Right lobe of liver (tissue), 6 donors: ENCODE measurements at places on chromosomes 2 and 18. TPM values are rescaled to one million over a fixed set of nuclear protein-coding genes. Genes with fewer than 3 reads are reported as not detected.

The ATP8B1 gene
- 10.7 TPM for total RNA-seq

DNA sequence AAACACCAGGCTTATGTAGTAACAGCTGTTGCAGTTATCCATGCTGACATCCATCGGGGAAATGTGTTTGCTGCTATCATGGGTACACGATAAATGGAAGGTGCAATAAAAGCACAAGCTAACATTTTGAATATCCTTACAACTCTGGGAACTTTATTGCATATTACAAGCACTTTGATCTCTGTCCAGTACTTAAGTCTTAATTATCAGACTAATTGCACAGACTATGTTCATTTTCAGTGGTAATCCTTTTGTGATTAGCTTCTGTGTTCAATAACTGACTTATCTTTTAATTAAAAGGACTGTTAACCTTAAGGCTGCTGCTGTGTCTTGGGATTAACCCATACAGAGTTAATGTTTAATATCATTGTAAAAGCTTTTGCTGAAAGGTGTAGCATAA is 101.4 kb upstream of the ATP5MC3 start:
- no peak overlapping the region for H3K27ac ChIP-seq
- no peak for DNase-seq
- H3K27me3 ChIP-seq: no peaks in the 10 kb centered on the region
- H3K36me3 ChIP-seq: no peaks in the 10 kb centered on the region
- H3K4me3 ChIP-seq: no peak overlapping the region

DNA sequence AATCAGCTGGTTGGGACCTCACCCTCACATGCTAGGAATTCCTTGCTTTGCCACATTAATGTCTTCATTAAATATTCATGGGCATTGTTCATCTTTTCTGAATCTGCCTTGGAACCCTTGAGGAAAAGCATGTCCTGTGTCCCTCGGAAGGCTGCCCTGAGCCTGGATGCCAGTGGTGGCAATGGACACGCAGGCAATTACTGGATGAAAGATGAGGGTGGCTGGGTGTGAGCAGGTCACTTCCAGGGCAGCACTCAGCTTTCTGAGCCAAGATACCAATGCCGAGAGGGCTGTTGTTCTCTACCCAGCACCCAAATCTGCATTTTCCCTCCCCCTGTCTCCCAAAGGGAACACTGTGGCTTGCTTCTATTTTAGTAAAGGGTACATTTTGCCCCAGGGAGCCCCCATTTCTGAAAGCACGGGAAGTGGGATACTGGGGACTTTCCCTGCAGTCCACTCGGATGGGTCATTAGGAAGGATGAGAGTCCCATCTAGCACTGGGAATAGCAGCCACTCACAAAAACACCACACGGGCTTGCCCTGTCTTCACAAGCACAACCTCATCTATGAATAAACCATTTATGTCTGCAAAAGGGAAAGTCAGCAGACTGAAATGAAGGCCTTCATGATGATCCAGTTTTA is 234.8 kb downstream of the SOX11 start:
- H3K4me3 ChIP-seq: no peak overlapping the region
- no peaks in the 10 kb centered on the region for H3K36me3 ChIP-seq
- H3K4me1 ChIP-seq: no peaks in the 10 kb centered on the region
- H3K27me3 ChIP-seq: no peaks in the 10 kb centered on the region

- H3K4me3 ChIP-seq: no peak overlapping the region
- no peak overlapping the region for H3K27ac ChIP-seq
- DNase-seq: no peak
- no peaks in the 10 kb centered on the region for H3K27me3 ChIP-seq
- no peaks in the 10 kb centered on the region for H3K4me1 ChIP-seq
Observed at GRCh38 chr2:100038011-100038410, 104.4 kb downstream of the AFF3 start.

- peak overlapping the region; percentile 71 for H3K4me3 ChIP-seq
- no peaks in the 10 kb centered on the region for H3K27me3 ChIP-seq
- DNase-seq: no peak
- peak overlapping the region; percentile 93 for H3K27ac ChIP-seq
- no peaks in the 10 kb centered on the region for H3K4me1 ChIP-seq
Observed at GRCh38 chr18:24270937-24271380, 126.7 kb downstream of the OSBPL1A start.

- no peaks in the 10 kb centered on the region for H3K4me1 ChIP-seq
- H3K27me3 ChIP-seq: no peaks in the 10 kb centered on the region
- H3K4me3 ChIP-seq: no peak overlapping the region
Observed at GRCh38 chr2:220442012-220442411, 814.6 kb downstream of the SLC4A3 start.

The ARHGAP15 gene
- 6.8 TPM for total RNA-seq

DNA sequence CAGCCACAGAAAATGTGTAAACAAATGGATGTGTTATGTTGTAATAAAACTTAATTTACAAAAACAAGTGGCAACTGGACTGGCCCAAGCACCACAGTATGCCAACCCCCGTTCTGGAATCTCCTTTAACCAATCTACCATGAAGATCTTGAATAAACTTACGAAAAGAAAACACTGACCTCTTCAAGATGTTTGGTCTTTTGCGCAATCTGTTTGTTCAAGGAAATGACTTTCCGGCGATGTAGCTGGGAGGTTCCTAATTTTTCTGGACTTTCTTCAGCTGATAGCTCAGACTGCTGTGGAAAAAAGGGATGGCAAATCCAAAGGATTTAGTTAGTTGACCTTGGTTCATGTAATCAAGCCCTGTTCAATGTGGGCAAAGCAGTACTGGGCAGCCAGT is 55.7 kb downstream of the CCDC93 start:
- H3K36me3 ChIP-seq: peaks cover 20% of the 10 kb centered on the region
- H3K27me3 ChIP-seq: no peaks in the 10 kb centered on the region
- H3K27ac ChIP-seq: no peak overlapping the region
- no peak overlapping the region for H3K4me3 ChIP-seq

The TIA1 gene
- 42.7 TPM for total RNA-seq

DNA sequence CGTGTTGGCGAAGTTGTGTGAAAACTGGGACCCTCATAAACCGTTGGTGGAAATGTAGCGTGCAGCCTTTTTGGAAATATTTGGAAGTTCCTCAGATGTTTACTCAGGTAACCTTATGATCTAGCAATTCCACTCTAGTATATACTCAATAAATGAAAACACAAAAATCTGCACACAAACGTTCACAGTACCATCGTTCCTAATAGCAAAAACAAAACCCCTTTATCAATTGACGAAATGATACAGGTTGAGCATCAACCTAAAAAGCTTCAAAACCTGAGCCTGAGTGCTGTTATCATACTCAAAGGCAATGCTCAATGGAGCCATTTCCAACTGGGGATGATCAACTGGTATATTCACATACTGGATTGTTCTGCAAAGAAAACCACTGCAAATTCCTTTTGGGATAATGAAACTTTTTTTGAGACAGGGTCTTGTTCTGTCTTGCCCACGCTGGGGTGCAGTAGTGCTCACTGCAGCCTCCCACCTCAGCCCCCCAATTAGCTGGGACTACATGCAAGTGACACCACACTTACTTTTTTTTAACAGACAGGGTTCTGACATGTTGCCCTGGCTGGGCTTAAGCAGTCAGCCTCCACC is 777 bp upstream of the C18orf32 start:
- H3K4me1 ChIP-seq: peaks cover 35% of the 10 kb centered on the region
- no peaks in the 10 kb centered on the region for H3K36me3 ChIP-seq
- H3K4me3 ChIP-seq: peak overlapping the region; percentile 64
- no peak for DNase-seq
- no peaks in the 10 kb centered on the region for H3K27me3 ChIP-seq
- H3K27ac ChIP-seq: peak overlapping the region; percentile 88

DNA sequence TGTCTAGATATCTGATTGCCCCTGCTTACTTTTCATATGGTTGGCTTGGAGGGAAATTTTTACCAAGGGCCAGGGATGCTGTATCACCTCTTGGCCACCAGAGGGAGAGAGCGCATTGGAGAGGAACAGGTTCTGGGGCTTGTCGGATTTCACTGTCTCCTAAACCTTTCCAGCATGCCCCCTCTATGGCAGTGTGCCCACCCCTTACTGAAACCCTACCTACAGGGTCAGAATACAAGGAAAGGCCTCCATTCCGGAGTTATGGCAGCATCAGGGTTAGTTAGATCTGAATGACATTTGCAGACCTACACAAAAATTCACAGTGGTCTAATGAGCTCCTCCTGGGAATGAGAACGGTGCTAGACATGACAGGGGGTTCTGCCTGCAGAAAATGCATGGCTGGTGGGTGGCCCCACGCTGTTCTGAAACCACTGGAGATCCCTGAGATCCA is 5.8 kb downstream of the SLC14A2 start:
- DNase-seq: peak; percentile 49
- H3K36me3 ChIP-seq: no peaks in the 10 kb centered on the region
- no peaks in the 10 kb centered on the region for H3K4me1 ChIP-seq

DNA sequence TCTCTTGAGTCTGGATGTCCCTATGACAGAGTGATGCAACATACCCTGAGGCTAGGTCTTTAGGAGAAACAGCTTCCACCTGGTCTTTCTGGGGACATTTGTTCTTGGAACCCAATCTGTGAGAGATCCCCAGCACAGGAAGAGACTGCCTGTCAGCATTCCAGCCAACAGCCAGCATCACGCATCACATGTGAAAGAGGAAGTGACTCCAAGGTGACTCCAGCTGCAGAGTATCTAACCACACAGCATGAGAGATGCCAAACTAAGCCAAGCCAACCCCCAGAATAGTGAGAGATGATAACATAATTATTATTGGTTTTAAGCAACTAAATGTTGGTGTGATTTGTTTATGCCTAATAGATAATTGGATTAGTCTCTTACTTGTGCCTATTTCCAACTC is 35.7 kb downstream of the C18orf63 start:
- no peak overlapping the region for H3K27ac ChIP-seq
- H3K4me1 ChIP-seq: peaks cover 10% of the 10 kb centered on the region
- DNase-seq: no peak
- H3K36me3 ChIP-seq: no peaks in the 10 kb centered on the region
- no peak overlapping the region for H3K4me3 ChIP-seq

- H3K4me1 ChIP-seq: no peaks in the 10 kb centered on the region
- no peak overlapping the region for H3K27ac ChIP-seq
- no peaks in the 10 kb centered on the region for H3K27me3 ChIP-seq
- DNase-seq: no peak
- no peak overlapping the region for H3K4me3 ChIP-seq
- no peaks in the 10 kb centered on the region for H3K36me3 ChIP-seq
Observed at GRCh38 chr2:113812204-113812603, 55.8 kb upstream of the SLC35F5 start.

GRCh38 chr2:134918526-134919340 is at the start of gene CCNT2:
CCNT2 (plus strand) TSS chr2:134918822; CDS start chr2:134918855, 33 bp downstream.
- H3K27ac ChIP-seq: peak within 1 kb of the TSS; percentile 96
- peak within 1 kb of the TSS; percentile 88 for H3K4me3 ChIP-seq
- H3K4me1 ChIP-seq: no peaks in the 10 kb centered on the region
- H3K36me3 ChIP-seq: no peaks in the 10 kb centered on the region
- H3K27me3 ChIP-seq: no peaks in the 10 kb centered on the region
- peak; percentile 100 for DNase-seq

DNA sequence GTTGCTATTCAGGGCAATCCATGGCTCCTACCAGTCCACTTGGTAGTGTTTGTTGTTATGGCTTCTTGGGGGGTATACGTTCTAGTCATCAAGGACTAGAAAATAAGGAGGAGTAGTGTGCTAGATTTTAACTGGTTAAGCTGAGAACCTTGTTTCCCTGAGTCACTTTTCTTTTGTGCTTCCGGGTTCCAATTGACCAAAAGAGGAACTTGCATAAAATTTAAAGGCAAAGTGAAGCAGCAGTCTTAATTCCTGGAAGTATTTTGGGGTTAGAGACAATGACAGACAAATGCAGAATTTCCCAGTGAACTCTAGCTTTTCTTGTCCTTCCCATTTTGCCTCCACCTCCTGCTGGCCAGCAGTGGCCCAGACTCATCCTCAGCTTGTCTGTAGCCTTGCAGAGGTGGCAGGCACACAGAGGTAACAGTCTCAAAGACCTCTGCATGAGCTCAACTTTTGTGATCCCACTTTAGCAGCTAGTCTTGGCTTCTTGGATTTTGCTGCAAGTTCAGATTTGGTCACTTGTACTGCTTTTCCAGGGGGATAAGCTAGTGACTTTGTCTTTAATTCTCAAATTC is 1105.8 kb upstream of the NXPH2 start:
- DNase-seq: no peak
- H3K4me1 ChIP-seq: no peaks in the 10 kb centered on the region
- no peak overlapping the region for H3K4me3 ChIP-seq
- H3K27ac ChIP-seq: no peak overlapping the region

- no peaks in the 10 kb centered on the region for H3K36me3 ChIP-seq
- H3K27me3 ChIP-seq: no peaks in the 10 kb centered on the region
Observed at GRCh38 chr2:31688282-31688681, 107.5 kb upstream of the SRD5A2 start.

DNA sequence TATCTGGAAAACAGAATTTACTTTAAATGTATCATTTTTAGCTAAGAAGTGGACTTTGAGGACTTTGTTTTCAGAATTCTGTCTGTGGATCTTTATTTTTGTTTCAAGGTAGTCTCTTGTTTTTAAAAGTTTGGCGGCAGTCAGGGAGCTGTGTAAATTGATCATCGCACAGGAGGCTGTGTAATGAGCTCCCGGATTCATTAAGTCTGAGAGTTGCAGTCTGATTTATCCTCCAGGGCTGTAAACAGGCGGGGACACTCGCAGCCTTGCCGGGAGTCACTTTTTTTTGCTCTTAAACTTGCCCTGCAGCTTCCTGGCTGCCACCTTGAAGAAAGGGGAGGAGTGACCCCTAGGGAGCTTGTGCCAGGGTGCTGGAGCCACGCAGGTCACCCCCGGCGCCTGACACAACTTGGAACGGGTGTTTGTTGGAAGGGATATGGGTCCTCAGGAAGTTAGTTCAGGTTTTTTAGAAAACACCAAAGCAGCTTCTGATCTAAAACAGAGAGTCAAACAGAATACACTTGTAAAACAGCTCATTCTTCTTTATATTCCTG is 76.2 kb downstream of the DCDC2C start:
- H3K4me3 ChIP-seq: no peak overlapping the region
- H3K27ac ChIP-seq: no peak overlapping the region
- no peaks in the 10 kb centered on the region for H3K27me3 ChIP-seq

DNA sequence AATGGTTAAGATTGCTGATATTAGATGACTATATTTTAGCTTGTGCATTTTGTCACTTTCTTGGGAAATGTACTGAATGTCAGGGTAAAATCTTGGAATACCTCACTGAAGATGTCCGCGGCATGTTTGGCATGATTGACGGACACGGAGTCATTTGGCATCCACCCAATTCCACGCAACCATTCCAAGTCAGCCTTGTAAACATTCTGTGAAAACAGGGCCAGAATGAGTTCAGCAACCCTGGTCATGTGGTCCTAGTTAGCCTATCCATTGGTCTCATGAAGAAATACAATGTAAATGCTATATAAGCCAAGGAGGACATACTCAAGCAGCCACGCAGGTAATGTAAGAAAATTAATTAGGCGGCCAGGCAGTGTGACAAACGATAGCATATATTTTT is 159.5 kb downstream of the RIF1 start:
- no peak overlapping the region for H3K4me3 ChIP-seq
- no peaks in the 10 kb centered on the region for H3K27me3 ChIP-seq
- H3K4me1 ChIP-seq: no peaks in the 10 kb centered on the region

The GEN1 gene
- total RNA-seq: 6.6 TPM

- H3K4me1 ChIP-seq: no peaks in the 10 kb centered on the region
- no peaks in the 10 kb centered on the region for H3K27me3 ChIP-seq
- H3K27ac ChIP-seq: no peak overlapping the region
- H3K4me3 ChIP-seq: no peak overlapping the region
- H3K36me3 ChIP-seq: no peaks in the 10 kb centered on the region
- no peak for DNase-seq
Observed at GRCh38 chr2:196341277-196341841, 170.0 kb upstream of the STK17B start.
